ENCODE measurements at places on chromosomes 11 and 22.
A peak's percentile ranks its signal among the peaks of the same experiment; 100 is the strongest.

DNA sequence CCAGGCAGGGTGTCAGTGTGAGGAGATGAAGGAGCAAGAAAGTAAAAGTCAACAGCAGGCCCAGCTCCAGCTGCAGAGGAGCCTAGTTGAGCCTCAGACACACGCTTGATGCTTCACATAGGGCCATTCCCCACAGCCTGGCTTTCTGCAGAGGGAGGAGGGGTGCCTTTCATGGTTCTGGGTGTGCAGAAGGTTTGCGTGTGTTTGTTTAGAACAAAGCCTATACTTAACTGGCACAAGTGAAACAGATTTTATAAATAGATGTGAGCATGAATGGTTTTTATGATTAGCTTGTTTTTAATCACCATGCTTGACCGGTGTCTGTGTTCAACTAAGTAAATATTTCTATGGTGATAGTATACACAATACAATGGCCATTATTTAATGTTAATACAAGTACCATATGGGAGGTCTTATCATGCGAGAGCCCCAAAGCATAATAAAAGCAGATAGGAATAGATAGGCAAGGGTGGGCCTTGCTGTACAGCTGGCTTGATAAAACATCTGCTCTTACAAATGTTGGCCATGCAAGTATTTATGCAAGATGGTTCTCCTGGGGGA is 290.2 kb downstream of the ETS1 start:
- no peak for DNase-seq

DNA sequence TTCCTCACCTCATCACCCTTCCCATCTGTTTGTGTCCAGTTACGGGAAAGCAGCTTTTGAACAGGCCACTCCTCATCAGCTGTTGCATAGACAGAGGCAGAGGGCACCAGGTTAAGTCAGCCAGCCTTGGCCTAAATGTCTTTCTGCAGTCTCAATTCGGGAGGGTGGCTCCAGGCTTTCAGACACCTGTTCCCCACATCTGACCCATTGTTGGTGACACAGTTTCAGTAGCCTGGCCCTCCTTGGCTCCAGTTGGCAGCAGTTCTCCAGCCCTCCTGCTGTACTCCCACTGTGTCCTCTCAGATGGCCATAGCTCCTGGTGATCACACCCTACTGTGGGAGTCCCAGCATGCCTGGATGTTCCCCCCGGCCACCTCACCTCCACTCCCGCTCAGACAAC is 70.8 kb upstream of the MYOD1 start:
- DNase-seq = no peak

DNA sequence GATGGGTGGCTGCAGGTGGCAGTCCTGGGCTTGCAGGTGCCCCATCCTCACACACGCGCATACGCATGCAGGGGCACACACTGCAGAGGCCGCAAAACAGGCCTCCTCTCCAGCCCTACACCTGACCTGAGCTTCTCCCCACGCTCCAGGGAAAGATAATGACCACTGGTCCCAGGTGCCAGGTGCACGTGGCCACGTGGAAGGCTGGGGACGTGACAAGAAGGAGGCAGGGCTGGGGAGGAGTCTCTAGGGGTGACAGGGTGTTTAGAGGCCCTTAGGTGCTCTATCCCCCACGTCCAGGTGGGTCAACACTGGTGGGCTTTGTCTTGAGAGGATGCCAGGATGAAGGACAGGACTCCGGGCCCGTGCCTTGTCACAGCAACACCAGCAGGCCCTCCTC is 23.5 kb upstream of the CPT1A start:
- DNase-seq = no peak

DNA sequence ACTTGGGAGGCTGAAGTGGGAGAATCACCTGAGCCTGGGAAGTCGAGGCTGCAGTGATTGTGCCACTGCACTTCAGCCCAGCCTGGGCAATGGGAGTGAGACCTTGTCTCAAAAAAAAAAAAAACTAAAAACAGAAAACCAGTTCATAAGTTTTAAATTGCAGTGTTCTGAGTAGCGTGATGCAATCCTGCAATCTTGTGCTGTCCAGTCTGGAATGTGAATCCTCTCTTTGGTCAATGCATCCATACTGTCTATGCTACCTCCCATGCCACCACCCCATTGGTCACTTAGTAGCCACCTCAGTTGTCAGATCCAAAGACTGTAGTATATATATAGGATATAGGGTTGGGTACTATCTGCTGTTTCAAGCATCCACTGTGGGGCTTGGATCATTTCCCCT is 11.1 kb downstream of the YAP1 start:
- DNase-seq = no peak

DNA sequence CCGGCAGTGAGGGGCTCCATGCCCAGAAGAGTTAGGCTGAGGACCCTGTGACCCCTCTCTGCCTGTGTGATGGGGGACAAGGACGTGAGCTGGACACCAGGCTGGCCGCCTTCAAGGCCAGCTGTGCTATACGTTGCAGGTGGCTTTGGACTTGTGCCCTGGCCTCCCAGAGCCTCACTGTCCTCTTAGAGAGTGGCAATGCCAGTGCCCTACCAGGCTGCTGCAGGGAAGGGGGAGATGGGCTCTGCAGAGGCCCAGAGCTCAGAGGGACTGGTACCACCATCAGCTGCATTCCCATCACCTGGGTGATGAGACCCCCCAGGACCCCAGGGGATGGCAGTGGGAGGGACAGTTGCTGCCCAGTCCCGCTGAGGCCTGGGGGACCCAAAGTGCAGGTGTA is 90.4 kb upstream of the SHISAL1 start:
- DNase-seq = no peak

GRCh38 chr11:80521592-80521991 is 1080.8 kb upstream of the TENM4 start:
- peak; percentile 30 for DNase-seq

DNA sequence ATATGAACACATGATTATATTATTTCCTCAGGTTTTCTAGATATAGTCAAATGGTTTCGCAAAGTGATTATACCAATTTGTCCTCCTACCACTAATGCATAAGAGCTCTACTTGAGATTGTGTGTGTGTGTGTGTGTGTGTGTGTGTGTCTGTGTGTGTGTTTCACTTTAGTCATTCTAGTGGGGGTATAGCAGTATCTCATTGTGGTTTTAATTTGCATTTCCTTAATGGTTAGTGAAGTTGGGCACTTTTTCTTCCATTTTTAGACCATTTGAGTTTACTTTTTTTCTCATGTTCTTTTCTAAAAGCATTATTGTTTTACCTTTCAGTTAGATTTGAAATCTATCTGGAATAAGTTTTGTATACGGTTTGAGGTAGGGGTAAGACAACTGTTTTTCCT is 12.9 kb downstream of the CAPN5 start:
- DNase-seq = no peak

- DNase-seq = no peak
These were observed 42.3 kb upstream of the RBX1 start for GRCh38 chr22:40908895-40909294.

- DNase-seq = no peak
These were observed 663.2 kb downstream of the CNTN5 start for GRCh38 chr11:99683933-99684332.

- peak; percentile 63 for DNase-seq
These were observed 109.7 kb upstream of the USP47 start for GRCh38 chr11:11732116-11732515.

- DNase-seq = no peak
These were observed 800.9 kb upstream of the CHORDC1 start for GRCh38 chr11:91023731-91024130.

DNA sequence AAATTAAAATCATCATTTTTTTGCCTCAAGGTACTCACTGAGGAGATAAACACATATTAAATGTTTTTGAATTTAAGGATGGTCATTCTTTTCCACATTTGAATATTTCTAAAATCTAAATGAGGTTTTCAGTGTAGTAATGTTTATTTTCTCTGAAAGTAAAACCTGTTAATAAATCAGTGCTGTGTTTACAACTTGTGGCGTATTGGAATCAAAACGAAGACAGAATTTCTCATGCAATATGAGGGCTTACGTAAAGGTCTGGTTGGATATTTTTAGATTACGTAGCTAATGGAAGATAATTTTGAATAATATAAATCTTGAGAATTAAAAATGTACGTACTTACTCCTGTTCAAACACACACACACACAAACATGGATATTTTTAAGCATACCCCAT is 106.8 kb upstream of the LUZP2 start:
- DNase-seq = no peak

GRCh38 chr11:6799402-6799801 is at the start of gene OR6A2:
Gene OR6A2 (minus strand): TSS chr11:6799689. CDS start chr11:6795708, 3,981 bp downstream.
- DNase-seq = peak; percentile 7

GRCh38 chr11:117333917-117334316 is 6.3 kb downstream of the CEP164 start:
- no peak for DNase-seq

DNA sequence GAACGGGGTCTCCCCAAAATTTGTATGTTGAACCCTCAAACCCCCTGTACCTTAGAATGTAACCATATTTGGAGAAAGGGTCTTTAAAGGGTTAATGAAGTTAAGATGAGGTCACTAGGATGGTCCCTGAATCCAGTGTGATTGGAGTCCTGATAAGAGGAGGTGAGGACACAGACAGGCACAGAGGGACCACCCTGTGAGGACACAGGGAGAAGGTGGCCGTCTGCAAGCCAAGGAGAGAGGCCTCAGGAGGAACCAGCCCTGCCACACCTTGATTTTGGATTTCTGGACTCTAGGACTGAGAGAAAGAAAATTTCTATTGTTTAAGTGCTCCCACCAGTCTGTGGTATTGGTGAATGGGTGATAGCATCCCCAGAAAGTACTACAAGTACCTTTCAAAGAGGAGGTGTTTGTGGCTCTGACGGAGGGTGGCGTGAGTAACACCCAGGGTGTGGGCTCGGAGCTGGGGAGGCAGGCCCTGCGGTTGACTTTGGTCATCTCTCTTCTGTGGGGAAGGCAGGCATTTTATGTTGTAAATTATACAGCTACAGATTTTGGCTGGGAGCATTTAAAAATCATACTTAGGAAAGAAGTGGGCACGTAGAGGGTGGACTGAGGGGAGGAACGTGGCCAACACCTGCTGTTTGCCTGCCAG is 13.8 kb downstream of the MRGPRF start:
- DNase-seq = no peak

GRCh38 chr11:85394283-85394682 is 232.9 kb downstream of the DLG2 start:
- DNase-seq = no peak

GRCh38 chr11:38553148-38553547 is 1955.1 kb upstream of the RAG2 start:
- DNase-seq = peak; percentile 48

- no peak for DNase-seq
These were observed 275.5 kb downstream of the KIRREL3 start for GRCh38 chr11:126725043-126725442.

- peak; percentile 88 for DNase-seq
These were observed 2.5 kb downstream of the CHST1 start for GRCh38 chr11:45662665-45663485.

GRCh38 chr11:59611570-59612565 is 3.7 kb downstream of the OSBP start:
- no peak for DNase-seq

DNA sequence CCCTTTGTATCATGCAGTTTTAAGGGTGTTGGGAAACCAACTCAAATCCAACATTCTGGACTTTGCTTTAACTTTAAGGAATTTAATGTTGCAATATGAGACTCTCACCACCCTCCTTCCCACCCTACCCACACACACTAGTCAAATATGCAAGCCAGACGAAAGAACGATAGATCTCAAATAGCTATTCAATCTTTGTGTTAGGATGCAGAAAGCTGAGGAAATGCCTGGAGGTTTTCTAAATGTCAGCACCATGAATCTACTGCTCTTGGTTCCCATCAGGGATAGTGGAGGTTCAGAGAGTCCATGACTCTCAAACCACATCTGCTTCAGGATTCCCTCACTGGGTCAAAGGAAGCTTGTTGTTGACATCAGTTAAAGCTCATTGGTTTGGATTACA is 33.7 kb downstream of the EXPH5 start:
- peak; percentile 55 for DNase-seq

GRCh38 chr11:121606354-121606753 is 153.6 kb upstream of the SORL1-AS1 start:
- DNase-seq = peak; percentile 58

DNA sequence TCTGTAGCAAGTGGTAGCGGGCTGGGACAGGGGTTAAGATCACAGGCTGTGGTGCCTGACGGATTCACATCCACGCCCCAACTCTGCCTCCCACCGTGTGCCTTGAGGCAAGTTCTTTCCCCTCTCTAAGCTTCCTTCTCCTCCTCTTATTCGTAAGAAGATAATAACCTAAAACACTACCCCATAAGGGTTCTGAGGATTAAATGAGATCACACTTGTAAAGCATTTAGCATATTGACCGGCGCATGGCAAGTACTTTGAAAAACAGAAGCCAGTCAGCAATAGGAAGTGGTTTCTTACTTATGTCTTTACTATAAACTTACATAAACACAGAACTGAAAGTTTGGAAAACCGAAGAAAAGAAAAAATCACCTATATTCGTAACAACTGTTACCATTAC is 15.5 kb upstream of the LMO2 start:
- no peak for DNase-seq

- DNase-seq = no peak
These were observed at the start of gene CHRDL2 for GRCh38 chr11:74731301-74732094. Gene CHRDL2 (minus strand): TSS chr11:74731426. CDS start chr11:74730888, 538 bp downstream.

GRCh38 chr11:93208663-93209270 is 11.0 kb upstream of the SLC36A4 start:
- no peak for DNase-seq

DNA sequence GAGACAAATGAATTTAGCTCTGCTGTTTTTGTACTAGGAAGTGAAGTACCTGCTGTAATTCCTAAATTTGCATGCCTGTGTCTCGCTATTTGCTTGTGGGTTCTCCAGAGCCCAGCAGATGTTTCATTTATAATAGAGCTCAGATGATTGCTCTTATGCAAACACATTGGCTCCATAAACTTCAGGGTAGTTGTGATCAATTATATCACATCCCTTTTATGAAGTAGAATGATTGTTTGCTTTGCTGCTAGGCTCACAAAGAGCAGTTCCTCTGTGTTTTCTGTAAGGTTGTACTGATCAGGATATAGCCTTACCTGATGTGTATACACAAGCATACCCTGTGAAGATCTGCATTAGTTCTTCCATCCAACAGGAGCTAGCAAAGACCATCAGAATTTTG is 64.1 kb downstream of the C11orf87 start:
- DNase-seq = no peak

DNA sequence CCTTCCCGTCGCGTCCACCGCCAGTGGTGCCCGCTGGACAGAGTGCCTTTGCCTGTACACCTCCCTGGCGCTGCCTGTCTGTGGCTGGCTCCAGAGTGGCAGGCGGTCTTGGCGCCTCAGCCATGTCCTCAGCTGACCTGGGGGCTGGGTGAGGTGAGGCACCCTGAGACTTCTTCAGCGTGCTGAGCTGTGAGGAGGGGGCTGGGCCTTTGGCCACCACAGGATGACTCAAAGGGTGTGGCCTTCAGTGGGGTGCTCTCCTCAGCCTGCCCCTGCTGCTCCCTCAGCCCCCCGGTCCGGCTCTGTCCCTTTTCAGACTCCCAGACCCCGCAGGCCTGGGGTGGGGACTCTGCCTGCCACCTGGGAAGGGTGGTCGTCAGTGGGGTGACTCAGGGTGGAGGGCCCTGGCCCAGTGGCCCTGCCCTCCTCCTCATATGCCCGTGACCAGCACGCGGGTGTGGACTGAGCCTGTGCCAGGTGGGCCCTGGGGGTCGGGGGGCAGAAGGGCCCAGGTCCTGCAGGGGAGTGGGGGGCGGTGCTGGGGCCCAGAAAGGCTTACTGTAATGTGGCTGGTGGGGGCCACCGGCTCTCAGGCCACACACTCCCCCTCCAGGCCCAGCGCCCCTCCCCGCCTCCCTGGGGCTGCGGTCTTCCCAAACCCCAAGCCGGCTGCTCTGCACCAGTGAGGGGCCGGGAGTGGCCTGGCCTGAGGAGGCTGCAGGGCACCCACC is 15.9 kb downstream of the CRELD2 start:
- peak; percentile 90 for DNase-seq

All from M059J (cell line).